ENCODE measurements at places on chromosomes 1 and 21.

DNA sequence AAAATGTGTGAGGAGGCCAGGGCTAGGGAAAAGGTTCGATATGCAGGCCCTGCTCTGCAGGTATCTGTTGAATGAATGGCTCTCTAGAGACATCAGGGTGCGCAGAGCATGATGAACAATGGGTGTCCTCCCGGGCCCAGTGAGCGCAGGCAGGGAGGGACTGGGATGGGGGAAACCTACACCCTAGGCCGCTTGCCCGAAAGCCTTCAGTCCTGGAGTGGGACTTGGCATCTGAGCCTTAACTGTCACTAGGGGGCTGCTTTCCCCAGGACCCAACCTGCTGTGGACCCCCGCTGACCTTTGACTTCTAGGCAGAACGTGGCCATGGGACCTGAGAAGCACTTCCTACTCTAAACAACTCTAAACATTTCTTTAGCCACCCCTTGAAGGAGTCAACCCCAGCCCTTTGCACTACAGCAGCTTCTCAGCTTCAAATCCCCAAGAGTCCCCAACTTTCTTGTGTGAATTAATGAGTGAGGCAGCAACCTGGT, 444 bp upstream of the MAP3K6 start:
- DNase-seq, result no peak
- peak overlapping the region; percentile 99 for H3K27ac ChIP-seq
- peak overlapping the region; percentile 71 for H3K4me3 ChIP-seq
- no peaks in the 10 kb centered on the region for H3K27me3 ChIP-seq
- peaks cover 18% of the 10 kb centered on the region for H3K36me3 ChIP-seq

DNA sequence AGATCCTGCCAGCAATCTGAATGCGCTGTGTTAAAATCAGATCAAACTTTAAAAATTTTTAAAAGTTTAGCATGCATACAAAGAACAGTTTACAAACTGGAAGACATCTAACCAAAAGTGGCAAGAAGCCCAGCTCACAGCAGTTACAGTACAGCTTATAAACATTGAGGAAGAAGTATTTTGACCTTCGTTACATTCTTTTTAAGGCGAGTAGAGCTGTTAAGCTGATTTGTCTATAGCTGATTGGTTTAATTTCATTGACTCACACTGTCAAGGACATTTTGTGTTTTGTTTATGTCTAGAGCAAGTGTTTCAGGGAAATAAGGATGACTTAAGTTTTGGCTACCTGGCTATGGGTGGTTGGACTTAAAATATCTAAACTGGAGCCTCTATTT, 3.0 kb upstream of the PGM1 start:
- peak overlapping the region; percentile 24 for H3K27ac ChIP-seq
- H3K36me3 ChIP-seq, result no peaks in the 10 kb centered on the region
- no peaks in the 10 kb centered on the region for H3K4me1 ChIP-seq
- no peak overlapping the region for H3K4me3 ChIP-seq
- no peaks in the 10 kb centered on the region for H3K27me3 ChIP-seq
- no peak for DNase-seq

- DNase-seq, result no peak
- H3K27me3 ChIP-seq, result peaks cover 5% of the 10 kb centered on the region
- H3K4me3 ChIP-seq, result no peak overlapping the region
- no peak overlapping the region for H3K27ac ChIP-seq
- no peaks in the 10 kb centered on the region for H3K4me1 ChIP-seq
Observed at GRCh38 chr1:12756768-12757413, 10.9 kb downstream of the CFAP107 start.

DNA sequence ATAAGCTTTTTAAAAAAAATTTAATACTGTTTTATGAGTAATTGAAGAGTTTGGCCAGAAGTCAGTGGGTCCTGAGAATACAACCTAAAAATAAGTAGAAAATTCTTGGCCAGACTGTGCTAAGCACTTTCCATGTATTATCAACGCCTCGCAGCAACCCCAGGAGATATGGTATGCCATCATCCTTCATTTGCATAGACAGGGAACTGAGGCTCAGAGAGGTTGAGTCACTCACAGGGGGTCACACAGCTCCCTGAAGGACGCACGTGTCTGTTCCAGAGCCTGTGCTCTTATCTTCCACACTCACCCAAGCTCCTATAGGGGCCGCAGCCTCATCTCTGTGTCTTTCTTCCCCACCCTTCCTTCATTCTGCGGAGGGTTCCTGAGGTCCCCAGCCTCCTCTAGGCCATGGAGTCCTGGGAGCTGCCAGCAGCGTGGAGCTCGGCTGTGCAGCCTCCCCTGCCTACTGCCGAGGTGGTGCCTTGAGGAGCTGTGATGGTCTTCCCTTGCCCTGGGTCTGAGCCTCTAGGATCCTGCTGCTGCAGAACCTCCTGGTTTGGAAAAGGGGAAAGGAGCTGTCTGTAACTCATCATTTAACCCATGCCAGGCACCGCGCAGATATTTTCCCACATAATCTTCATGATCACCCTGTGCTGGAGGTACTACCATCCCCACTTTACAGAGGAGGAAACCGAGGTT, 30.3 kb upstream of the ECE1 start:
- DNase-seq, result no peak
- H3K4me3 ChIP-seq, result no peak overlapping the region
- H3K27me3 ChIP-seq, result no peaks in the 10 kb centered on the region

DNA sequence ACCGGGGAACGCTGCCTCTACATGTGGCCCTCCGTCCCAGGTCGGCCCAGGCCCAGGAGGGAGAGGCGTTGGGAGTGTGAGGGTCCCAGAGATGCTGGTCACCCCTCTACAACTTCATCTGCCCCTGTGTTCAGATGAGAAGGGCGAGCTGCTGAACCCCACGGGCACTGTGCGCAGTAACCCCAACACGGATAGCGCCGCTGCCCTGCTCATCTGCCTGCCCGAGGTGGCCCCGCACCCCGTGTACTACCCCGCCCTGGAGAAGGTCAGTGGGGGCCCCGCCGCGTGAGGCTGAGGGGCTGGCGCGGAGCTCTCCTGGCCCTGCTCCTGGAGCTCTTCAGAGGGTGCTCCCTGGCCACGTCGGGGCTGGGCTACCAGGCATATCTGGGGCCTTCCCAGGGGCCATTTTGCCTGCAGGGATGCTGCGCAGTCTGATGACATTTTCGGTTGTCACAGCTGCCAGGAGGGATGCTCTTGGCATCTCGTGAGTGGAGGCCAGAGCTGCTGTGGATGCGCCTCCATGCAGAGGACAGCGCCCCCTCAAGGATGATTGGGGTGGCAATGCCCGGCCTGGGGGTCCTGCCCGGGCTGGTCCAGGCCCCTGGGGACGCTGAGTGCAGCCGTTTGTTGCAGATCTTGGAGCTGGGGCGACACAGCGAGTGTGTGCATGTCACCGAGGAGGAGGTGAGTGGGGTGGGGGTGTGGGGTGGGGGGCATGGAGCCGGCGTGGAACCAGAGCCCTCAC, 68.6 kb downstream of the PIK3CD start:
- H3K27ac ChIP-seq, result no peak overlapping the region
- peaks cover 80% of the 10 kb centered on the region for H3K36me3 ChIP-seq
- no peaks in the 10 kb centered on the region for H3K4me1 ChIP-seq
- no peak overlapping the region for H3K4me3 ChIP-seq
- H3K27me3 ChIP-seq, result no peaks in the 10 kb centered on the region

DNA sequence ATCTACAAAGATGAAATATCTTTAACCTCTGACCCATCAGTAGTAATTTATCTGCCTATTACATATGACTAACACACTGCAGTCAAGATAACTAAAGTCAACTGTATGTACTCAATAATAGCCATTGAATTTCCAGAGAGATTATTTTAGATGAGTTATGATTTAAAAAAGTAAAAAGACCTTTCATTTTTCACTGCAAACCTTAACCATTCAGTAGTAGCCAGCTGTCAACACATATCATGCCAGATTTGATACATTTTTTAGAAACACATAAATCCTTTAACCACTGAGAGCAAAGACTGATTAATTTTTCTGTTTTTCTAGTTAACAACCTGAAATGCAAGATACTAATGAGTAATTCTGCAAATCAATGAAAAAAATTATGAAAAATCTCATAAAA, 31.0 kb downstream of the PALMD start:
- no peak overlapping the region for H3K27ac ChIP-seq
- no peak for DNase-seq
- H3K36me3 ChIP-seq, result no peaks in the 10 kb centered on the region

- H3K4me3 ChIP-seq, result no peak overlapping the region
- H3K4me1 ChIP-seq, result peaks cover 22% of the 10 kb centered on the region
- H3K27ac ChIP-seq, result peak overlapping the region; percentile 86
- no peaks in the 10 kb centered on the region for H3K36me3 ChIP-seq
- no peaks in the 10 kb centered on the region for H3K27me3 ChIP-seq
Observed at GRCh38 chr1:192539297-192540092, 36.1 kb upstream of the RGS1 start.

- H3K27ac ChIP-seq, result no peak overlapping the region
- H3K4me1 ChIP-seq, result no peaks in the 10 kb centered on the region
- H3K4me3 ChIP-seq, result no peak overlapping the region
Observed at GRCh38 chr1:22673486-22674409, 20.7 kb downstream of the C1QB start.

DNA sequence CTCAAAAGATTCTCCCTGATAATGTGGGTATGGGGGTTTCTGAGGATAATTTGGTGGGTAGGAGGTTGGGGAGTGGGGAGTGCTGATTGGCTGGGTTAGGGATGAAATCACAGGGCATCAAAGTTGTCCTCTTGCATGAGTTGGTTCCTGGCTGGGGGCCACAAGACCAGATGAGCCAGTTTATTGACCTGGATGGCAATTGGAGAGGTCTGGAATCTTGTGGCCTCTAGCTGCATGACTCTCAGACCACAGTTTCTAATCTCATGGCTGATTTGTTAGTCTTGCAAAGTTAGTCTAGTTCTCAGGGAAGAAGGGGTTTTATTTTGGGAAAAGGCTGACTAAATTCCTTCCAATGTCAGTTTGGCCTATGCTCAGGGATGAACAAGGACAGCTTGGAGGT, 3.3 kb upstream of the GBP1 start:
- peaks cover 12% of the 10 kb centered on the region for H3K4me1 ChIP-seq
- no peak overlapping the region for H3K4me3 ChIP-seq
- no peaks in the 10 kb centered on the region for H3K27me3 ChIP-seq
- DNase-seq, result no peak
- no peaks in the 10 kb centered on the region for H3K36me3 ChIP-seq
- H3K27ac ChIP-seq, result no peak overlapping the region

DNA sequence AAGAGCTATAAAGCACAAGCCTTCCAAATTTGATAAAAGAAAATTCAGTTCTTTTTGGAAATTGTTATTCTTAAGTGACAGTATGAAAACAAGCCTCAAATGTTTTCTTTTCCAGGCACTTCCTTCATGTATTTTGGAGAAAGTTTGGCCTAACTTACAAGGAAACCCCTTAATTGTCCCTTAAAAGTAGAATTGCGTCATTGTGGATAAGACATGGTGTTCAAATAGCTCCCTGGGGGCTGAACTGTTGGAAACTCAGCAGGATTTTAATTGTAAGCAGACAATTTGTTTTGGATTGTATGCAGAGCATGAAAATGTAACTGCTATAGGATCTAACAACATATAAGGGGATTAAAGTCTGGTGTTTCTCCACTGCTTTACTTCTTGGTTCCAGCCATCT, 35.4 kb upstream of the FGGY start:
- no peaks in the 10 kb centered on the region for H3K4me1 ChIP-seq
- H3K27me3 ChIP-seq, result no peaks in the 10 kb centered on the region
- no peaks in the 10 kb centered on the region for H3K36me3 ChIP-seq
- H3K27ac ChIP-seq, result peak overlapping the region; percentile 42
- no peak for DNase-seq

DNA sequence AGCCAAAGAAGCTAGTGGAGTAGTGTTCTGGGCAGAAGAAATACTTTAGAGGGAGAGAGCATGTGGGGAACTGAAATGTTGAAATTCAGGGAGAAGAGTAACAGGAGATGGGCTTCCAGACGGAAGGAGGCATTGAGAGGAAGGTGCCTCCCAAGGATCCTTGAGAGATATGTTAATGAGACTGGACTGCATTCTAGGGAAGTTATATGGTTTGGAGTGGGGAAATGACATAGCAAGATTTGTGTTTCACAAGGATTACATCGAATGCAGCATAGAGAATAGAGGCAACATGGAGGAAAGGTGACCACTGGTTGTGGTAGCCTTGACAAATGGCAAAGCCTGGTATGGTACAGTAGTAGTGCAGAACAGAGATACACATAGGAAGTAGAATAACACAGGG, 160.5 kb upstream of the HMCN1 start:
- no peaks in the 10 kb centered on the region for H3K4me1 ChIP-seq
- H3K36me3 ChIP-seq, result no peaks in the 10 kb centered on the region
- DNase-seq, result no peak
- H3K4me3 ChIP-seq, result no peak overlapping the region

DNA sequence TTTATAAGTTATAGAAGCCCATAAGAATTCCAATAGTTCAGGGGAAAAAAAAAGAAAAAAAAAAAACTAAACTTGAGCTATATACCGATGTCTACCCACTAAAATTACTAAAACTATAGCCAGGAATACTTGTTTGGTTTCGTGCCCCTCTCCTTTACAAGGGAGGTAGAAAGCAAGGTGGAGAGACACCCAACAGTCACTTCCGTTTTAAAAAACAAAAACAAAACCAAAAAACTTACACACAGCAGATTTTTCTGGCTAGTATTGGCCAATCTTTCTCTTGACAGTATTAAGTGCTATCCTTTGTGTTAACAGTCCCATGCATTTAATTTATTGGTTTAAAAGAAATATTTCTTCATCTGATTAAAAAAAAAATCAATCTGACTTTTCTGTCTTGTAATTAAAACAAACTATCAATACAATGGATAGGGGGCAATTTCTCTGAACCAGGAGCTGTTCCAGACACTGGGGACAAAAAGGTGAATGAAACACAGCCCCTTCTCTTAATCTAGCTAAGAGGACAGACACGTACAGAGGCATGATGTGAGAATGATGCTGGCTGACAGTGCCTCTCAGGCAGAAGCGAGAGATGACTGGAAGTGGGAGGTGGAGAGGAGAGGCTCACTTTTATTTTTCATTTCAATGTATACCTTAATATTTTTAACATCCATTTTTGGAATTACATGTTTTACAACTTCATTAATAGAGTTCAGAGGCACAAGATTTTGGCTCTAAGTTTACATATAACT, 214.8 kb downstream of the RERE start:
- DNase-seq, result no peak
- no peak overlapping the region for H3K27ac ChIP-seq
- H3K4me1 ChIP-seq, result peaks cover 4% of the 10 kb centered on the region
- no peak overlapping the region for H3K4me3 ChIP-seq

DNA sequence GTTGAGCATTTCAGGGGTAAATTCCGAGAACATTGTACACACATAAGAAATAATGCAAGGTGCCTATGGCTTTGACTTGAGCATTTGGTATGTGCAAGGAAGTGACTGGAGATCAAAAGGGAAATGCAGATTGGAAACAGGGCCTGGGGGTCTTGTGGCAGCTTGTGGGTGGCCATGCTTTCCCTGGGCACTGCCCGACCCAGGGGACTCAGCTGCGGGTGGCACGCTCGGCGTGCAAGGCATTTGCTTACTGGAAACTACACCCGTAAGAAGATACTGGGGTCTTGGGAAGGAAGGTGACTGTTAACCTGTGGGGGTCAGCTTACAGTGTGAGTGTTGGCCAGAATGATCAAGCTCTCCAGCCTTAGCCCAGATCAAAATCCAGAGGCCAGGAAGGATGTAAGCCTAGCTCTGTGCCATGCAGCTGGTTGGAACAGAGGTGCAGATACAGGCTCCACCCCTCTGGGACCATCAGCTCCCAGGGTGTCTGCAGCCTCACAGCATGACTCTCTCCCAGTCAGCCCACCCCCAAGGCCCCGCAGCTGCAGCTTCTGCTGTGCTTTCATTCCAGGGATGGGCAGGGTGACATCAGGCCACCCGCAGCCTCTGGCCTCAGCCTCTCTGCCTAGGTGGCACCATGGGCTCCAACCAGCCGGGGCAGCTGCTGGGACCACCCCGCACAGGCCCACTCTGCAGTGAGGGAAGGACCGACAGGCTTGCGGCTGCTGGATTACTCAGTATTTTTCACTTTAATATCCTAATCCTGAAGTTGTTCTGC, 55.1 kb downstream of the KIF26B start:
- H3K4me3 ChIP-seq, result no peak overlapping the region
- H3K27ac ChIP-seq, result no peak overlapping the region
- H3K4me1 ChIP-seq, result no peaks in the 10 kb centered on the region
- H3K27me3 ChIP-seq, result no peaks in the 10 kb centered on the region
- H3K36me3 ChIP-seq, result no peaks in the 10 kb centered on the region
